ENCODE measurements at places on chromosomes 16 and 17.
A peak's percentile ranks its signal among the peaks of the same experiment; 100 is the strongest.

GRCh38 chr17:69246726-69247375 lies 18.2 kb upstream of the ABCA10 start:
- DNase-seq, result no peak

GRCh38 chr17:16001226-16001897 lies 1.7 kb downstream of the TTC19 start:
- DNase-seq, result no peak

DNA sequence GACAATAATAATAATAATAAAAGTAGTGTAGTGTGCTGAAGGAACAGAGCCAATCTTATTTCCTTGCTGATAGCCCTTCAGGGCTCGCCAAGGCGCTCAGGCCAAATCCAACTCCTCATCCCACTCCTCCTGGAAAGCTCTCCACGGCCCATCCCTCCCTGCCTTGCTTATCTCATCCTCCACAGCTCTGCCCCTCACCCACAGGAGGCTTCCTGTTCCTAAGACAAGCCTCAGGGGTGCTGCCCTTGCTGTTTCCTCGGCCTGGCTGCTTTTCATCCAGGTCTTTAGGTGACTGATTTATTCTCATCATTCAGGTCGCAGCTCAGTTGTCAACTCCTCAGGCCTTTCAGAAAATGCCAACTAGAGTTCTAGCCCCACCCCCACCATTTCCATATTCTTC lies 11.2 kb downstream of the GTF3C1 start:
- DNase-seq, result no peak

- DNase-seq, result no peak
Observed at GRCh38 chr17:36752096-36752888, 150.9 kb downstream of the MRM1 start.

DNA sequence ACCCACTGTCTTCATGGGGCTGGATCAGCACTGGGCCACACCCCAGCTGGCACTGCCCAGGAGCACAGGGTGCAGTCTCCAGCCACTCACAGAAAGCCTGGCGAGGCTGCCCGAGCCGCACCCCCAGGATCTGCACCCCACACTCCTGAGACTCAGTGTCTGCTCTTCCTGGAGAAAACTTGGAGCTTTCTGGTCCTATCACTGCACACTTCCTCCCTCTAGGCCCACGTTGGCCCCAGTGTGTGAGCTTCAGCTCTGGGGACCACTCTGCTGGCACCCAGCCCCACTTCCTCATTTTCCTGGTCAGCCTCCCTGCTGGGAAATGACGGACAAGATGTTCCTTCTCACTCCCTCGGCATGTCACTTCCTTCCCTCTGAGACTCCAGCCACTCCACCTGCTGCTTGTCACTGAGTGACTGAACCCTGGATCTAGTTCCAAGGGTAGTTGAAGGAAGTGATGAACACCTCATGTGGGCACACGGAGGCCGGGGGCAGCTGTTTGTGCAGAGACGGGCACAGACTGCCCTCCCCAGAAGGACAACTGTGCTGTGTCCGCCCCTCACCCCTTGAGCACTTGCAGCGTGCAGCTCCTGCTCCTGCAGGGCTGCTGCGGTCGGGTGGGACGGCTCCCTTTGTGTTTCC lies 29.0 kb downstream of the ZC3H18 start:
- DNase-seq, result no peak

DNA sequence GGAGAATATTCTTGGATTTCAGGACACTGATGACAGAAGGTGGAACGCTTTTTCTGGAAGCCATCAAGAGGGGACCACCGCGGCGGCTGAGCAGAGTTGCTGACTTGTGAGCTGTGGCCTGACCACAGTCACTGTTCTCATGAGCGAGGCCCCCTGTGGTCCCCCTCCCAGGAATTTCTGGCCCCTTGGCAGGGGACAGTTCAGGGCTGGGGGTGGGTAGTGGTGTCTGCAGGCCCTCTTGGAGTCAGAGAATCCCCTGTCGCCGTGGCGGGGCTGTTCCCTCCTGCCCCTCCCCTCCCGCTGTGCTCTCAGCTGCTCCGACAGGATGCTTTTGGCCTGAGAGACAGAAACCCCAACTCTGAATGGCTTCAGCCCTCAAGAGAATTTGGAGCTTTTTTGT lies 292.0 kb downstream of the SEC14L1 start:
- no peak for DNase-seq

GRCh38 chr16:68105611-68106010 lies 20.4 kb downstream of the NFATC3 start:
- no peak for DNase-seq

- no peak for DNase-seq
Observed at GRCh38 chr17:53428913-53429312, 393.8 kb upstream of the KIF2B start.

GRCh38 chr17:81648013-81648706 lies 8.2 kb downstream of the PDE6G start:
- no peak for DNase-seq

GRCh38 chr16:81758376-81758775 lies 20.7 kb upstream of the PLCG2 start:
- DNase-seq, result no peak

DNA sequence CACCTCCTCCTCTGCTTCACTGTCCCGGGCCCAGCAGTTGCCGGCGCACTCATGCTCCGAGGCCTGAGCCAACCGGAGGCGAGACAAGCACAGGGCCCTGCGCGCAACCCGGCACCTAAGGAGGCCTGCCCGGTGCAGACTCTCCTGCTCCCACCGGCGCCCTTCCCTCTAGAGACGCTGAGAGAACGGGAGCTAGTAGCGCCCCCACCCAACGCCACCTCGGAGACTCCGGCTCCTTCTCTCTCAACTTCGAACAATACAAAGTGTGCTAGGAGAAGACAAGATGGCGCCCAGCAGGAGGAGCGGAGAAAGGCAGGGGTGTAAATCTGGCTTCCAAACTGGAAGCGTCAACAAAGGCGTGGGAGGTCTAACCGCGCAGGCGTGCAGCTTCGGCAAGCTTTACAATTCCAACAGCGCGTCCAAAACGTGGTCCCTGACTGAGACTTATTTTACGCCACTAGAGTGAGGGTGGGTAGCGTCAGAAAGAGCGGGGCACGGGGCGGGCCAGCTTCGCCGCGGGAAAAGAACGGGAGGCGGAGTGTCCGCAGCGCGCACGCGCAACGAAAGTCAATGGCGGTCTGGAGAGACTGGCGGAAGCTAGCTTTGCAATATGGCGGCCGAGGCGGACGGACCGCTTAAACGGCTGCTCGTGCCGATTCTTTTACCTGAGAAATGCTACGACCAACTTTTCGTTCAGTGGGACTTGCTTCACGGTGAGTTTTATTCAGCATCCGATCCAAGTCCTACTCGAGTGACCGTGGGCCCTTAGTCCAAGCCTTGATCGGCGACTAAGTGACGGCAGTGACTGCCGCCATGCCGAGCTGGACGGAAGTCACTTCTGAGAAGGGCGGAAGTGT lies at the start of gene MPDU1:
Gene MPDU1 (plus strand): TSS at position 600 of the 857 bp plus-strand sequence. CDS start 11 bp downstream, at position 611.
- DNase-seq, result peak; percentile 76

DNA sequence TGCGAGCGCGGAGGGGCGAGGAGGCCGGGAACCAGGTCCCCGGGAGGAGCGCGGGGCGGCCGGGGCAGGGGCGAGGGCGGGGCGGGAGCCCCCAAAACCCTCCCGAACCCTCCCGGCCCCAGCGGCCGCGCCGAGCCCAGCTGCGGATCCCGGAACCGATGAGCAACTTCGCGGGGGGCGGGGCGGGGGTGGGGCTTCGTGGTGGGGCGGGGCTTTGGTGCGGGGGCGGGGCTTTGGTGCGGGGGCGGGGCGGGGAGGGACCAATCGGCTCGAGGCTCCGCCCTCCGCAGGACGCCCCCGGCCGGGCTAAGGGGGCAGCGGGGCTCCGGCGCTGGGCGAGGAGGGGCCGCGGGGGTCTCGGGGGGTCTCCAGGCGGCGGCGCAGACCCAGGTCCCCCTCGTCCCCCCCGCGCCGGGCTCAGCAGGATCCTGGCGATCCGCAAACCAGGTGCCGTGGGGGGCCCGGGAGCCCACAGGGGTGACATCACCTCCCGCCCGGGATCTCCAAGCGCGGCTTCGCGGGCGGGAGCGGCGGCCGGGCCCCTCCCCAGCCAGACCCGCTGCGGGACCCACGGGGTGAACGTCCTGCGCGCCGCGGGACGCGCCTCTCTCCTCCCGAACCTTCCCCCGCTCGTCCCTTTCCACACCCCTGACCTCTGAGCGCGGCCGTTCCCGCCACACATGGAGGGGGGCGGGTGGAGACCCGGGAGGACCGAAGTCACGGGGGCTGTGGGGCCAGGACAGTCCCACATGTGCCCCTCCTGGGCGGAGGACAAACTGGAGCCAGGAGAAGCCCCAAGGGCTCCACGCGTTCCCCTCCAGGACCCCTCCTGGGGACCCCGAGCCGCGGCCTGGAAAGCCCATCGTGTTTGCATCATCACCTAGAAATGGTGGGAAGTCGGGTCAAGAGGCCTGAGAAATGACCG lies at the start of gene ABR:
Gene ABR (minus strand): TSS at position 164 of the 925 bp plus-strand sequence. CDS start 254 bp downstream, outside the sequence.
- DNase-seq, result no peak
